ENCODE measurements at places on chromosomes 7 and 10.
A peak's percentile ranks its signal among the peaks of the same experiment; 100 is the strongest.

DNA sequence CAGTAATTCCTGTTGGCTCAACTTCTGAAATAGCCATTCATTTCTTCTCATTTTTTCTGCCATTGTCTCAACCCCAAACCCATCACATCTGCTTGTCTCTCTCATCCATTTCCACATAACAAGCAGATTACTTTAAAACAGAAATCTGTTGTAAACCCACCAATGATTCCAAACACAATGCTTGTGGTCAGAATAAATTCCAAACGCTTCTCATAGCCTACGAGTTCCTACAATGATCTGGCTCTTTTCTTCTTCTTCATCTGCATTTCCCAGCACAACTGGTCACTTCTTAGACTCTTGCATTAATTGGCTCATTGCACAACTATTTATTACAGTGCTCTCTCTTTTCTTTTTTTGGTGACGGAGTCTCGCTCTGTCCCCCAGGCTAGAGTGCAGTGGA lies 364.1 kb downstream of the GATA3 start:
- peak; percentile 82 for DNase-seq

- no peak for DNase-seq
Measured at GRCh38 chr10:119120413-119120867, 16.5 kb downstream of the DENND10 start.

- DNase-seq = no peak
Measured at GRCh38 chr10:88163572-88163971, 300.1 kb downstream of the PTEN start.

DNA sequence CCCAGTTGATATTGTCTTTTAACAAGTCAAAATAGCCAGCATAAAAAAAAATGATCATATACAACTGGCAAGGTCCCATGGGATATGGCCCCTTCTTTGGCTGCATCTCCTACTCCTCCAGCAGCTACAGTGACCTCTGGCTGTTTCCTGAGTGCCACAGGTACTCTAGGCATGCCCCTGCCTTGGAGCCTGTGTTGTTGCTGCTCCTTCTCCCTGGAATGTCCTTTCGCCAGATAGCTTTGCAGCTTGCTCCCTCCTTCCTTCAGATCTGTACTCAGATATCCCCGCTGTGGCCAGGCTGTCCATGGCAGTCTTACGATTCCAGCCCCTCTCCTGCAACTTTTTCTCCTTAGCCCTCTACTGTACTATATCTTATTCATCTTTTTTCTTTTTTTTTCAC lies 23.3 kb downstream of the CNNM2 start:
- DNase-seq = no peak

GRCh38 chr7:116259156-116259870 lies 49.0 kb downstream of the TES start:
- DNase-seq = peak; percentile 21

DNA sequence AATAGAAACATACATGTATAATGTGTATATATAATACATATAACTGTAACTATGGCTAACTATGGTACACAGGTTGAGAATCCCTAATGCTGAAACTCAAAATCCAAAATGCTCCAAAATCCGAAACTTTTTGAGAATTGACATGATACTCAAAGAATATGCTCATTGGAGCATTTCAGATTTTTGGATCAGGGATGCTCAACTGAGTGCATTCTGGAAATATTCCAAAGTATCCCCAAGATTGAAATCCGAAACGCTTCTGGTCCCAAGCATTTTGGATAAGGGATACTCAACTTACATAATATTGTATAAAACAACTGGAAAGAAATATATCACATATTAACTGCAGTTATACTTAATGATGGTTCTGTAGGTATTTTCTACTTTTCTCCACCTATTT lies 94.2 kb upstream of the ASAH2 start:
- no peak for DNase-seq

- peak; percentile 53 for DNase-seq
Measured at GRCh38 chr10:68618234-68618633, 58.1 kb downstream of the TET1 start.

DNA sequence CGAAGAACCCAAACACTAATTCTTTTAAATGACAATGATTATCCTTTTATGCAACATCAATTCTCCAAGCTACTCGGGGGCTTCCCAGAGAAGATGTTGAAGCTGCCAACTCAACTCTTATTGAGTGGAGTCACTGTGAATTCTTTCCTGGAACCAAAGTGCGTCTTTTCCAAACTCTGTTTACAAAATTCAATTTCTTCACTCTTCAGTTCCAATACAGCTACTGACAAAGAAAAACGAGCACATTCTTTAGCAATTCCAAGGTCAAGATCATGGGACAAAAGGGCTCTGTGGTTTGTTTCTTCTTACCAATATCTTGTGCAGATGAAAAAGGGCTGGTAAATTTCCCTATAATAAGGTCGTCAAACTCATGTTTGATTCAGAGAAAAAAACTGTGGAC lies 74.2 kb downstream of the FAS start:
- DNase-seq = peak; percentile 65

DNA sequence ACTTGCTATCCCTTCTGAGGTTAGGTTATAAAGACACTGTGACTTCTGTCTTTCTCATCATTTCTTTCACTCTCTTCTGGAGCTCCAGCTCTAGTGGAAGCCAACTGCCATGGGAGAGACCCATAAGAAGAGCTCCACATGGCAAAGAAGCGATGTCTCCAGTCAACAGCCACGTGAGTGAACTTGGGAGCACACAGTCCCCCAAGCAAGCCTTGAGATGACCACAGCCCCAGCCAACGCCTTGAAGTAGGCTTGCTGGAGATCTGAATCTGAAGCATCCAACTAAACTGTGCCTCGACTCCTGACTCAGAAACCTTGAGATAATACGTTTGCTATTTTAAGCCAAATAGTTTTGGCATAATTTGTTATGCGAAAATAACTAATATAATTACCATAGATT lies 181.7 kb upstream of the GDF10 start:
- DNase-seq = no peak

- DNase-seq = no peak
Measured at GRCh38 chr10:16952080-16952479, 134.9 kb upstream of the RSU1 start.

DNA sequence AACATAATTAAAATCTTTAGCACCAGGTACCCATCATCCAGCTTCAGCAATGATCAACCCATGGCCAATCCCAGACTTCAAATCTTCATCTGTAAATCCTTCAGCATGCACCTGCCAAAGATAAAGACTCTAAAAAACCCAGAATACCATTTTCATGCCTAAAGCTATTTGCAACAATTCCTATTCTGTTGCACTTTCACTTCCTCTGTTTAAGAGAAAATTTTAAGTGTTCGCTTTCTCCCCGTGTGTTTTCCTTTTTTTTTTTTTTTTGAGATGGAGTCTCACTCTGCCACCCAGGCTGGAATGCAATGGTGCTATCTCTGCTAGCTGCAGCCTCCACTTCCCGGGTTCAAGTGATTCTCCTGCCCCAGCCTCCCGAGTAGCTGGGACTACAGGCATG lies 31.8 kb upstream of the HTR5A start:
- DNase-seq = no peak

GRCh38 chr7:116812860-116813259 lies 49.5 kb upstream of the CAPZA2 start:
- DNase-seq = no peak

DNA sequence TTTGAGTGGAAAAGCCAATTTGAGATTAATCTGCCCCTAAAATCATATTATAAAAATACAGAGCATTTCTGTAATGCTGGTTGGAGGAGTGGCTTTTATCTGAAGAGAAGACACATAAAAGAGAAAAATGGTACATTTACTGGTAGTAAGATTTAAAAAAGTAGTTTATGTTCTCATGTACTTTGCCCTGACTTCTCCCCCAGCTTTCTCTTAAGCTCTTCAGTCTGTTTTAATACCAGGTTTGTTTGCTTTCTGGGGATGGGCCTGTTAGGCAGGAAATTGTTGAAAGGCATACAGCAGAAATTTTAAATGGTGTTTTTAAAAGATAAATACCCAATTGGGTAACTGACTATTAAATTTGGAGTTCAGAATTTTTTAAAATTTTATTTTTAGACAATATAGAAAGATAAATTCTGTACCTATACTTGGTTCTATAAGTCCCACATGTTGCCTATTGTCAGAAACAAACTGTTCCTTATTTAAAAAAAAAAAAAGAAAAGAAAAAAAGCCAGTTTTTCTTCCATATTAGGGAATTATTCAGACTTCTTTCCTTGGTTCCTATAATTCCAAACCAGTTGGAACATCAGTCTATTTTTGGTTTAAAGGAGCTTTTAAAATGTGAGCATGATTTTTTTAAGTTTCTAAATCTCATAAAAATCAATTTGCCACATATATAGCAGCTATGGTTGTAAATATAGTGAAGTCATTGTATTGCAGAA lies 136.6 kb downstream of the ARID5B start:
- no peak for DNase-seq

- DNase-seq = peak; percentile 3
Measured at GRCh38 chr7:79063019-79063698, 390.3 kb downstream of the MAGI2 start.

- DNase-seq = no peak
Measured at GRCh38 chr10:35420827-35421552, 84.7 kb downstream of the CCNY start.

DNA sequence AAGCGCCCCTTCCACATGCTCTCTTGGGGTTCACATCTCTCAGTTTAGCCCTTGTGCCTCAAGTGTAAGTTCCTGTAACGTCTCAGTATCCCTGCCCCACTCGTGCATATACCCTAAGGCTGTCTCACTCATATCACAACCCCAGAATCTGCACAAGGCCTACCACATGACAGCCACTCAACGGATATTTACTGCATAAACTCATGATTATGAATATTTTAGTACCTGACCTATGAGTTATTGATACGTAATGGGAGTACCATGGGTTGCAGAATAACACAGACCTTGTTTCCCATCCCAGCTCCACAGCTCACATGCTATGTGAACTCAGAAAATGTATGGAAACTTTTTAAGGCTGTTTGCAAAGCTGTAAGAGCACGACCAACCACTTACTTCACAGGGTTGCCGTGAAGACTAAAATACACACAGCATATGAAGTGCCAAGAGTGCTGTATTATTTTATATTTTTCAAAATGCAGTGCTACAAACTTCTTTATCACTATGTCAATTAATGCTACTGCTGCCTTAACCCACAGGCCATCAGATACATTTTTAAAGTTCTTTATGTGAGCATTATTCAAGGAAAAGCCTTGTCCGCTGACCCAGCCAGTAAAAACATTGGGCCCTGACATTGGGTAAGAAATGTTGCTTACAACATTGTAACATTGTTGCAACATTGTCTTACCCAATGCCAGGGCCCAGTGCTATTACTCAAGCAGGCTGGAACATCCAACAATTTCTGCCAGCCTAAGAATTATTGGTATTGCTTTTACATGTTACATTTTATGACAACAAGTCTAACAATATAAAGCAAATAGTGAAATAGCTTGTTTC lies 97.2 kb downstream of the JAZF1 start:
- DNase-seq = peak; percentile 88

DNA sequence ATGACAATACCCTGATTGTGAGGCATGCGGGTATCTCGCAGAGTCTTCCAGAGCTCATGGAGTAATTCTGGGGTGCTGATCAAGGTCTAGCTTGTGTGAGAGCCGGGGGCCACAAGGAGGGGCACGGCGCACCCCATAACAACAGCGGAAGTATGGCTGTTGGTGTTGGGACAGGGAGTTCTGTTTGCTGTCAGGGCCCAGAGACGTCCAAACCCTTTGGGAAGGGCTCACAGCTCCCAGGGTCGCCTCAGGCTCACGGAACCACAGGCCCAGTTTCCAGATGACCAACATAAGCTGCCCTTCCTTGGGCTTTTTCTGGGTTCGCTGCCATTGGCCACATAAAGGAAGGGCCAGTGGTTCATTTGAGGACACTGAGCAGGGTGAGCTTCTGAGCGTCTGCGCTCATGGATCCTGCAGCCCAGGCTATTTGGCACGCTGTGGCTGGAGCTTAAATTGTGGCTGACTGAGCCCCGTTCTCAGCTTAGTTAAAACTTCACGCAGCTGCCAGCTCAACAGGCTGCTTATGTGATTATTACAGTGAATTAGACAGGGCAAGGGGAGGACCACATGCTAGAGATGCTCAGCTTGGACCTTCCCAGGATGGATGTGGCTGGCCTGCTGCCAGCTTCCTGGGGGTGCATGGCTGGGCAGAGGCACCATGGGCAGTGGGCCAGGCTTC lies 92.3 kb downstream of the DNAJB6 start:
- DNase-seq = no peak

DNA sequence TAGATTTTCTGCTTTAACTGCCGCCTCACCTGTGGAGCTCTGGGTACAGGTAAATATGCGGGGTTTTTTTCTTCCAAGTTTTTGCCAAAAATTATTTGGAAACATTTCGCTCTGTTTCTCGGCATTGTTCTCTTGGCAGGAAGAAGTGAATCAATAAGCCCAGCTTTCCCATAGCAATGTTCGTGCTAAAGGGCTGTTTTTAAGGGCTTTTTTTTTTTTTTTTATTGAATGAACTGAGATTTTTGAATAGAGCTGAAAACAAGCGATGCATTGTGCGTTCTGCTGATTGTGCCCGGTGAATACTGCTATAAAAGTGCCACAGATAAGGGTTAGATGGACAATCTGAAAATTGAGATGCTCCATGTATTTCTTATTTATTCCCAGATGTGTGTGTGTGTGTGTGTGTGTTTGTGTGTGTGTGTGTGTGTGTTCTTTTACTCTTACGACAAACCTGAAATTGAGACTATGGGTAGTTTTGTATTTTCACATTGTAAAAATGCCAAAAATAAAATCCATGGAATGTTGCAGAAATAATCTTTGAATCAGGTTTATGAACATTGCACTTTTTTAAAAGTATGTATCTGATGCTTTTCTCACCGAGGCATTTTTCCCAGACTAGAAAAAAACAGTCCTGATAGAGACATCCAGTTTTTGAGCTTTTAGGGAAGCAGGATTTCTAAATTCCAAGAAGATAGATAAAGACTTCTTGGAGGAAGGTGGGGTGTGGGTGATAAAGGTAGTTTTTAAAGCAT lies 30.5 kb downstream of the KIAA1217 start:
- DNase-seq = peak; percentile 30

Data from fibroblast of the aortic adventitia (primary cell).